ENCODE measurements at places on chromosomes 13 and 19.

DNA sequence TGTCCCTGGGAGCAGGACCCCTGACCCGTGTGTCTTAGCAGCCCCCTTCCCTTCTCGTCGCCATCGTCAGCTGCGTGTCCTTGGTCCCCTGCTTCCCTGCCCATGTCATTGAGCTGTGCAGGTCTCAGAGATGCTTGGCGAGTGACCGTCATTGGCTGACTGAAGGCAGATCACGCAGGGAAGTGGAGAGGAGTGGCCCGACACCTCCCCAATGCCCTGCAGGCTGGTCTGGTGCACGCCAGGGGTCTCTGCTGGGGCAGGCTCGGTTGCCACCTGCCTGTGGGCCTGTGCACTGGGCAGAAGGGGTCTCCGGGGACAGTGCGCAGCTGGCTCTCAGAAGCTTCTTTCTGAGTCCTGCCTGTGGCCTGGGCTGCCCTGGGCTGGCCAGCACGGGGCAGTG is 6.2 kb downstream of the GNA11 start:
- no peak for DNase-seq

DNA sequence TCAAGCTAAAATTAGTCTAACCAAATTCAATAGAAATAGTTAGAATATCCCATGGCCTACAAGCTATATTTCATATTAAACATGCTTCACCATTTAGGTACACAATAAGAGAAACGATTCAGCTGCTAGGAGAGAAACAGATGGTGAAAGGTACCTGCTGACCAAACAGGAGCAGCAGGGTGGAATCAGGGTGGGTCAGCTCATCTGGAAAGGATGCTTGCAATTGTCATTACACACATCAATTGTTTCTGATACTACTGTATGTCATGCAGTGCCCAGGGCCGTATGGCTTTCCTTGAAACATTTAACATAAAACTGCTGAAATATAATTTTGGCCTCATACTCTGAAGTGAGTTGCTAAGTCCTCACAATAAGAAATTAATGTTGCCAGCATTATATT is 776.0 kb downstream of the DACH1 start:
- no peak for DNase-seq

DNA sequence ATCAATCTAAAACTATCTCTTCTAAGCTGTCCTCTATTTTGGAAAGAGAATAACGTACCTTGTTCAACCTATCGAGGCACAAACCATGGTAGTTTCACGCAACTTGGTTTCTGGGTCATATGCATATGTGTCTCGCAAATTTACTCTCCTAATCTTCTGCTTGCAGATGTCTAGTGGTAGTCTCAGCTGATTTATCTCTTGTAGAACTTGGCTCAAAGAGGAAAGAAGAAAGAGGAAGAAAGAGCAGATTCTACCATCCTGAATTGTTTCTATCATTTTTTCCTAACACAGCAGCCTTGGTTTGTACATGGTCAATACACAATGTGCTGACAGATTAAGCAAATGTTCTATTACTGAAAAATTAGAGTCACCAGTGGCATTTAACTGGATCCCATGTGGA is 282.3 kb downstream of the SPRY2 start:
- DNase-seq, result no peak

GRCh38 chr19:44371815-44372480 is 15.5 kb upstream of the ZNF112 start:
- DNase-seq, result no peak

DNA sequence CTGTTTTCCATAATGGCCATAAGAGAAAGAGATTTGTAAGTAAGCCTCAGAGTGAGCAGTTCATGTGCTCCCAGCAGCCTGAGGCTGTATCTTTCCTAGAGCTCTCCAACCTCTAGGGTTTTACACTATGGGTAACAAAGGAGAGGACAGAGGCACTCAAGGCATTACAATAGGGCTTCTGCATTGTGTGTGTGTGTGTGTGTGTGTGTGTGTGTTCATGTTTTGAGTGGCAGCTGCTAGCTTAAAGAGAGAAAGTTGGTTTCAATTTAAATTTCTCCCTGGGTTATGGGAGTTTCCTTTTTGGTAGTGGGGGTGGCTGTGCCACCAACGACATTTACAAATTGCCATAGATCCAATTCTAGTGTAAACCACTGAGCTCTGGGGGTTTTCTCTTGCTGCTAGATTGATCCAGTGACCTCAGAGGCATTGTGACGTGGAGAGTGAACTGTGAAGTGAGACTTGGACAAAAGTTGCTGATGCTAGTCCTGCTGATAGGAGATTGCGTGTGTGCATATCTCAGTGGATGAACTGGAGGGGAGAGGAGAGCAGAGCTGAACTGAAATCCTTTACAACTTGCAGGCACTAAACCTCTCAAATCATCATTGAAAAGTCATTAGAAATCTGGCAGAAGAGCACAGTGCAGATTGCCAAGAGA is 67.2 kb upstream of the OLFM4 start:
- DNase-seq, result no peak

All from activated naive CD4-positive, alpha-beta T cell treated with Interleukin-2 at 50 U/mL for 16 hours (primary cell).